Motor neuron (in vitro differentiated cells): ENCODE measurements at places on chromosomes 5 and 9. TPM values are rescaled to one million over a fixed set of nuclear protein-coding genes. Genes with fewer than 3 reads are reported as not detected.

Gene MSX2
- total RNA-seq, result 0.11 and 0.25 TPM in 2 replicates

Gene FABP6
- total RNA-seq, result 1.5 and 1.8 TPM in 2 replicates

Gene TMEM215
- not detected in 2 replicates for total RNA-seq

Gene PITX1
- total RNA-seq, result 0.16 and 0.46 TPM in 2 replicates

Gene FOXD1
- 2.2 and 3.1 TPM in 2 replicates for total RNA-seq

Gene FCN2
- total RNA-seq, result not detected in 2 replicates

Gene OTULINL
- 0.75 and 1.4 TPM in 2 replicates for total RNA-seq

Gene PTGDS
- 0.87 and 1.2 TPM in 2 replicates for total RNA-seq

Gene TAF11L5
- total RNA-seq, result 1.0 and 1.4 TPM in 2 replicates

Gene SHC3
- total RNA-seq, result 10.6 and 11.6 TPM in 2 replicates

Gene SLC46A2
- 0.19 and 0.58 TPM in 2 replicates for total RNA-seq

Gene RASGEF1C
- total RNA-seq, result not detected in 2 replicates

Gene FOXD4L3
- 0.30 and 0.52 TPM in 2 replicates for total RNA-seq

Gene ITK
- 44.1 and 76.4 TPM in 2 replicates for total RNA-seq

Gene HMMR
- total RNA-seq, result 1.5 and 1.6 TPM in 2 replicates

Gene UAP1L1
- total RNA-seq, result 0.59 and 0.63 TPM in 2 replicates

Gene GABRA1
- total RNA-seq, result 2.5 TPM in 1 of 2 replicates, not detected in the other

Gene TRIP13
- 1.3 and 1.6 TPM in 2 replicates for total RNA-seq

Gene SHROOM1
- total RNA-seq, result 0.76 and 1.5 TPM in 2 replicates

Gene FAM53C
- 24.2 and 26.5 TPM in 2 replicates for total RNA-seq

Gene NR2F1-AS1
- total RNA-seq, result 17.8 and 19.2 TPM in 2 replicates

Gene ENHO
- total RNA-seq, result 20.5 and 21.0 TPM in 2 replicates

Gene SLC1A3
- 8.8 and 8.9 TPM in 2 replicates for total RNA-seq

Gene ABCA1
- total RNA-seq, result 40.9 and 45.3 TPM in 2 replicates

Gene ZDHHC11B
- 6.4 and 7.9 TPM in 2 replicates for total RNA-seq

Gene DMRTA1
- total RNA-seq, result 0.73 and 0.96 TPM in 2 replicates

Gene CDX1
- total RNA-seq, result 0.84 TPM in 1 of 2 replicates, not detected in the other

Gene C5orf58
- total RNA-seq, result 11.4 and 11.6 TPM in 2 replicates

Gene SIMC1
- total RNA-seq, result 13.9 and 17.0 TPM in 2 replicates

Gene WWC1
- 13.7 and 14.6 TPM in 2 replicates for total RNA-seq
